ENCODE measurements at places on chromosomes 4 and X.

DNA sequence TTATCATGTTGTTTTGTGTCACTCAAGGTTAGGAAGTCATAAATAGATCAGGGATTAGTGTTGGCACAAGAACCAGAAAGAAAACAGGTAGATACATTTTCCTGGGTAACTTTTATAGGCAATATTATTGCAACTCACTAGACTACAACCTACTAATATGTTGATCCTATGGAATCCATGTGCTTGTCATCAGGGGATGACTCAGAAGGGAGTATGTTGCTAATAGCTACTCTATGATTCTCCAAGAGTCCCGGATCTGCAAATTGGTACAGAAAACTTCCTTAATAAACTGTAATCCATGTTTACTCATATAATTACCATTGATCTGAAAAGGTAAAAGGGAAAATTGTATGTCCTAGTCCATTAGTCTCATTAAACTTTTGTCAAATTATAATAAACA is 11.7 kb upstream of the GNRHR start:
- DNase-seq: no peak

DNA sequence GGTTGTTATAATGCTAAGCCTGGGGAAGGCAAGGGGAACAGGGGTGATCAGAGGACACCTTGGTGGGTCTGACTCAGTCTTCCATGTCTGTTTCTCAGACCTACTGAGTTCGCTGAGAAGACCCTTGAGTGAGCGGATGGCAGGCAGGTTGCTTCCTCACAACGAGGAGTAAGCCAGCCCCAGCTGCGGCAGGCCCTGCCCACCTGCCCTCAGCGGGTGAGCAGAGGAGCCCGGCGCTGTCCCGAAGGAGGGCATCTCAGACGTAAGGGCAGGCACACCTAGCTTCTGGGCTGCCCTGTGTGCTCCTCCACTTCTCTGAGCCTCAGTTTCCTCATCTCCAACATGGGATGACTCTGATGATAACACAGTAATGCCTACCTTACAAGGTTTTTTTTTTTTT is 30.3 kb downstream of the MSX1 start:
- DNase-seq: no peak

- DNase-seq: no peak
Measured at GRCh38 chrX:108138814-108139702, 47.5 kb downstream of the ATG4A start.

- no peak for DNase-seq
Measured at GRCh38 chrX:57952320-57952678, 42.0 kb upstream of the ZXDA start.

DNA sequence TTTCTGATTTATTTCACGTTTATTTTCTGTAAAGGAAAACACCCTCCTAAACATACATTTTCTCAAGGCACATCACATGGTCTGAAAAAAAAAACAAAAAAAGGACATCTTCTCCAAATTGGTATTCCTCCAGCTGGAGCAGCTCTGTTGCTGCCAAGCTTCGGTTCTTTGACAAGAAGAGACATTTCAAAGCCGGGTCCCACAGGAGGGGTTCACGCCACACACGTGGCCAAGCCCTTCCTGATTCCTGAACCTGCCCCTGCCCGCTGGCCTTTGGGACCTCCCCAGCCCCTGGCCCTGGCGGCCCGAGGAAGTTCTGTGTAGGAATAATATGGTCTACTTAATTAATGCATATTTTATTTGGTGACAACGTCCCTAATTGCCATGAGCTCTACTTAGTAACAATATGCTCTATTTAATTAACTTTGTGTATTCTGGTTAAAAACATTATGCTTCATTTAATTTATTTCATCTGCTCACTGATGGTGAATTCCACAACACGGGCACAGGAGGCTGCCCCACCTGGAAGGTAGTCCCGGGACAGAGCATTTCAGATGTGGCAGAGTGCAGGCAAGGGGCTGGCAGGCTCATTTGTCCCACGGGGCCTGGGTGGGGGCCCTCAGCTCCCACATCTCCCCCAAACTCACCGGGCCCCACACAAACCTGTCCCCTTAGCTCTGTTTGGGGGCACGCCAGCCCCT is 5.4 kb upstream of the RGS12 start:
- no peak for DNase-seq

GRCh38 chr4:2068566-2068965 is 9.4 kb downstream of the NAT8L start:
- no peak for DNase-seq

- DNase-seq: no peak
Measured at GRCh38 chr4:106852426-106852825, 183.7 kb downstream of the DKK2 start.

- DNase-seq: no peak
Measured at GRCh38 chrX:29792335-29792734, 423.0 kb upstream of the MAGEB2 start.

- no peak for DNase-seq
Measured at GRCh38 chrX:40504801-40505605, 75.8 kb upstream of the ATP6AP2 start.

- DNase-seq: no peak
Measured at GRCh38 chr4:123037804-123038203, 115.4 kb upstream of the NUDT6 start.

DNA sequence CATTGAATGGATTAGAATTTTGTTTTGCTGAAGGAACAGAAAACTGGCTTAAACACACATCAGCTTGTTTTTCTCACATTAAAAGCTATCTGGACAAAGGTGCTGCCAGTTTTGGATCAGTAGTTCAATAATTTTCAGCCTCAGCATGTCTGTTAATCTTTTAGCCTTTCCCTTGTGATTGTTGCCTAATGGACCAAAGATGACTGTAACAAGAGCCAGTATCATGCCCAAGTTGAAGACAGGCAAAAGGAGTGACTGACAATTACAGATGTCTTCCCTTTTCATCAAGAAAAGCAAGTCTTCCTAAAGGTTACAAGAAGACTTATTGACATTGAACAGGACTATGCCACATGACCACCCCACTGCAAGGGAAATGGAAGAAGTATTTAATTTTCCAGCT is 419.7 kb downstream of the MAPK10 start:
- DNase-seq: no peak

DNA sequence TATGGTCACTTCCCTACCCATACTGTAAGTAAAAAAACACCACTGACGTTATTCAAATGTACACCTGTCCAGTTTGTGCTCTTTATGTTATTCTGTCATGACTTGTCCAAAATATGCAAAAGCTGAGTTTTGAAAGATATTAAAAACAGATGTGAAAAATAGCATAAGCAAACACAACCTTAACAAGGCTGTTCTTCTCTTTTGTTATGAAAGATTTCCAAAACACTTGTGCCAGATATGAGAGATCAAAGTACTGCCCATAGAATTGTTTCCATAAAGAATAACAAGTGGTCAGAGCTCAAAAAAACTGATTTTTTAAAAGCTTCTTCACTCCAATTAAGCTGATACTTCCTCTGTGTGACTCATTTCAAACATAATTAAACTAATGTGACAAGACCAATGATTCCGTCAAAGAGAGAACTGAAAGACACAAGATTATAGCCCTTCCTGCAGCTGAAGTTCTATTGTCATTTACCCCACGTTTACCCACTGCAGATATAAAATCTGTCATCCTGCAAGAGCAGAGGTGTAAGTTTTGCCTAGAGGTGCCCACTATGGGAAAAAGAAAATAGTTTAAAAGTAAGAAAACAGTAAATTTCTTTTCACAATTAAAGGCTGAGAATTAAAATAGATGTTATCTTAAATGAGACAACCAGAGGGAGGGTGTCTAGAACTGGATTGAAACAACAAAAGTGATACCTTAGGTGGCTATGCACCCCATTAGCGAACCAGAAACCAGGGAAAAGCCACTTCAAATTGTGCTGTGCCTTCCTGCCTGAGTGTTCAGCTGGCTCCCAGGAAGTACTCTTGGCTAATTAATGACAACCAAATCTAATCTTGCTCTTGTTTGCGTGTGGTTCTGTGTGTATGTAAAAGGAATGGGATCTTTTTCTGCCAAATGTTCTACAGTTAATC is 30.1 kb downstream of the RASSF6 start:
- DNase-seq: no peak

DNA sequence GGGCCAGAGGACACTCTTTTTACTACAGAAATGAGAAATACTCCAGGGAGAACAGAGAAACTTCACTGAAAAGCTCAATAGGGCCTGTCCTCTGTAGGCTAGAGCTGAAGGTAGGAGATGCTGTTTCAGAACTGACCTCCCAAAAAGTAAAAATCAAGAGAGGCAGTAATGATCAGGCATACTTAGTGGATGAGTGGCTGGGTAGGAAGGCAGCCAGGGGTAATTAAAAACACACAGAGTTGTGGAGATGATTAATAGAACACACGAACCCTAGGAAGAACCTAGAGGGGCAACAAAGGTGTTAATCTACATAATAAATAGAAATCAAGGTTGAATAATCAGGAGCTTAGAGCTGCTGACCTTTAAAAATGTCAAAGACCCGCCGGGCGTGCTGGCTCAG is 582.4 kb upstream of the ADGRL3 start:
- no peak for DNase-seq

DNA sequence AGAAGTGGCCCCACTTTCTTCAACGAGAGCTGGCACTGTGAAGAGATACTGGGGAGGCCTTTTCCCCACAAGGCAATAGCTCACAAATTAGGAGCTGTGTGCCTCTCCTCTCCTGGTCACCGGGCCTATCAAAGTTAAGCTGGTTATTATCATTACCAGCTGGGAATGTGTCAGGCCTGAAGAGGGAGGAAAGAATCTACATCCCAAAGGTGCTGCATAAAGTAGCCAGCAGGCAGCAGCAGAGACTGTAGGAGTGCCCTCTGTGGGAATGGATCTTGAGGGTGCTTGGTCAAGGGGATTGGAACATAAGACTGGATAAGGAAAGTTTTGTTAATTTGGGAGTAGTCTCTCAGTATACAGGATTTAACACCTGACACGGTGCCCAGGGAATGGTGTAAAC is 9.1 kb upstream of the TMPRSS11D start:
- DNase-seq: no peak

DNA sequence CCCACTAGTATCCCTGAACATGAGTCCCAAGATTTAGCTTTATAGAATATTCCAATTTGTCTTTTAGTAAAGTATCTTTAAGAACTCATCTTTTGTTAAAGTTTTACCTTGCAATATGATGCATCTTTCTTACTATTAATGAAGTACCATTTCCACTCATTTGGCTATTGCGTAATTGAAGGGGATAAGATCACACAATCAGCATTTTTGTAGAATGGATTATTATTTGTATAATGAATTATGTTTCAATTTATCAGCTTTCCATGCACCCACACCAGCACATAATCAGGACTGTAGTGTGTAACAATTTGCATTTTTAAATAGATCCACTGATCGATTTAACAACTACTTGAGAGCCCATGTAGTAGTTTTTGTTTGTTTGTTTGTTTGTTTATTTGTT is 1364.9 kb upstream of the IGFBP7 start:
- no peak for DNase-seq

DNA sequence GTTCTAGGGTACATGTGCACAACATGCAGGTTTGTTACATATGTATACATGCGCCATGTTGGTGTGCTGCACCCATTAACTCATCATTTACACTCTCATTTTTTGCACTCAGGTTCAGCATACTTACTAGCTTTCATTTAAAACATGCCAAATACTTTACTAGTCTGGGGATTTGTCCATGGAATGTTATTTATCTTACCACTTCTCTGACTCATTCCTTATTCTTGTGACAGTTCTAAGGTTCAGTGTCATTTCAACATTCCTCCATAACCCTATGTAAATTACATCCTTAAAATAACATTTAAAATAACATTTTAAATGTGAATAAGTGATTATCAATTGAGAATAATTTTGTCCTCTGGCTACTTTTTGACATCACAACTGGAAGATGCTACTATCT is 19.5 kb upstream of the SYTL5 start:
- DNase-seq: no peak

- DNase-seq: no peak
Measured at GRCh38 chrX:103540145-103540544, 20.9 kb upstream of the RAB40A start.

DNA sequence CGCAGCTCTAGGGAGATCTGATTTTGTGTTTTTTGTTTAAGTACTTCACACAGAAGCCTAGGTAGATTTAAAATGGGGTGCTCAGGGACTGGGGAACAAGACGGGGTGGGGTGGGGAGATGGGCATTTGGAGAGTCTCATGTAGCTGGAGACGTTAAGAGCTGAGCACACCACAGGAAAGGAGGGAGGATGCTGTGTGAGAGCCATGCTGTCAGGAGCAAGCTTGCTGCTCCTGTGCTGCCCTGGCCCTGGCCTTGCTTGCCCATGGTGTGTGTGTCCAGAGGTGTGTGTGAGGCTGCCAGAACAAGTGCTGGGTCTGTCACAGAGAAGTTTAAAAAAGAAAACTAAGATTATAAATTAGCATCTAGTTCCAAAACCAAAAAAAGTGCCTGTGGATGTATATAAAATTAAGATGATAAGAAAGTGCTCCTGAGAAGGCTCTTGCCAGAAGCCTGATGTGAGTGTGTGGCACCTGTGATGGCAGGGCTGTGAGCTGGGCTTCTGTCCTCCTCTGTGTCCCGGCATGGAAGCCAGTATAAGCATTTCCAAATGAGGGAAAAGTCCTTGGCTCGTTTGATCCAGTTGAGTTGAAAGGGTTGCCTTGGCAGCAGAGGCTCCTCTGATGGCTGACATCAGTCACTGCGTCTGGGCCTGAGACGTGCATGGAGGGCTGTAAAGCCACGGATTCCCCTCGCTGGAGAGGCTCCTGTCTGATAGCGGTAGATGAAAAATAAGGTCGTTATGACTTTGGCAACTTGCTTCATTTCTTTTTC is 63.5 kb downstream of the NELFA start:
- no peak for DNase-seq

GRCh38 chr4:23455456-23456158 is 434.2 kb downstream of the PPARGC1A start:
- no peak for DNase-seq

DNA sequence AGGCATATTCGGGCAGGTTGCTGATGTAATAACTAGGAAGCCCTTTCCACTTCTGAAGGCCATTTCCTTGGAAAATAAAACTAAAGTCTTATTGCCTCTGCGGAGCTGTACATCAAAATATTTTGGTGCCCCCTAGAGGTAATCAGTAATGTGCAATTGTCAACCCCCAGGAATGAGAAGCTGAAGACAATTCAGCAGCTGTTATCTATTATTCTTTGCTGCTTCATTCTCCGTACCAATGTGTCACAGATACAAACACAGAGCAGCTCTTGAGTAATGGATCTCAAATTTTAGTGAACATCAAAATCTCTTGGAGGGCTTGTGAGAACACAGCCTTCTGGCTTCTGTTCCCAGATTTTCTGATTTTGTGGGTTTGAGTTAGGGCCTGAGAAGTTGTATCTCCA is 3.5 kb upstream of the SLIT2 start:
- DNase-seq: no peak

Measured in stimulated activated CD8-positive, alpha-beta memory T cell treated with anti-CD3 and anti-CD28 coated beads, Interleukin-15, amount 100 ng/mL, for 4 hours (primary cell).